ENCODE measurements at places on chromosomes 3 and 15. TPM values are rescaled to one million over a fixed set of nuclear protein-coding genes. Genes with fewer than 3 reads are reported as not detected.

DNA sequence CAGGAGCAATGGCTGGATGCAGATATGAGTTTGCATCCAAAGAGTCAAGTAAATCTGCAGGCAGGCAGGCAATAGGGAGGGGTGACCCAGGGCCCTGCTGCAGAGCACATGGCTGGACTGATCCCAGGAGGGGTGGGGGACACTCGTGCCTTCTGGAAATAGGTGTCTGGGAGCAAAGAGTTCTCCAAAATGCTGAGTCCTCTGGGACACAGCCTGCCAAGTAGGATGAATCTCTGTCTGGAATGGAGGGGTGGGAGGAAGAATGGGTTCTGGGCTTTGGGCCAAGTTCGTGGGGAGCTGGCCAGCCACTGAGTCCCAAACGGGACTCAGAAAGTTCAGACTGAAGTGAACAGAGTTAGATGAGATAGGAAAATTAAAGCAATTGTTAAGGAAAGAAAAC is 214.5 kb downstream of the MTHFS start:
- DNase-seq: peak; percentile 89

GRCh38 chr3:172201870-172202236 is 162.5 kb downstream of the FNDC3B start:
- DNase-seq: peak; percentile 88

GRCh38 chr3:48727511-48727910 is 10.5 kb upstream of the IP6K2 start:
- DNase-seq: no peak

- DNase-seq: peak; percentile 3
Observed at GRCh38 chr15:83657549-83657948, 3.6 kb downstream of the ADAMTSL3 start.

- DNase-seq: no peak
Observed at GRCh38 chr15:42053914-42054313, 33.1 kb upstream of the PLA2G4E start.

Gene TNFAIP8L3
- polyA plus RNA-seq: 2.0 TPM

Gene PRSS50
- not detected for polyA plus RNA-seq

Gene SLC12A1
- not detected for polyA plus RNA-seq

All from GM23248 (cell line).